HFF-Myc (cell line): ENCODE measurements at places on chromosomes 7 and 10.

GRCh38 chr10:114719311-114719710, 61.2 kb upstream of the ABLIM1 start:
- DNase-seq = no peak

GRCh38 chr10:127962205-127962604, 55.3 kb downstream of the PTPRE start:
- DNase-seq = no peak

- no peak for DNase-seq
Observed at GRCh38 chr10:125991392-125991791, 95.0 kb downstream of the FANK1 start.

- no peak for DNase-seq
Observed at GRCh38 chr10:86793696-86794095, 37.3 kb downstream of the BMPR1A start.

DNA sequence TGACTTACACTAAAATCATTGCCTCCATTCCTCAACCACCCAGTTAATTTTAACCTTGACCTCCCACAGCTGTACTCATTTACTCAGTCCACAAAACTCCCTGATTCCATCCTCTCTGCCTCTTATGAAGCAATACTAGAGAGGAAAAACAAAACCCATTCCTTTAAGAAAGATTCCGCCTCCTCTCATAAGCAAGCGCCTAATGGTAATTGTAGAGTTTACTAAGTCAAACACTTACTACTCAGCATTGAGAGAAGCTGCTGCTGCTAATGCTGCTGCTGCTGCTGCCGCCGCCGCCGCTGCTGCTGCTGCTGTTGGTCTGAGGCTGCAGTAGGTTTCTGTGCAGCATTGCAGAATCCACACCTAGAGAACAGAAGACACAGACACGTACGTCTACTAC, 2.1 kb upstream of the ADD3 start:
- no peak for DNase-seq

- no peak for DNase-seq
Observed at GRCh38 chr10:52652431-52653262, 119.9 kb downstream of the MBL2 start.

GRCh38 chr10:97648562-97649404, 8.3 kb downstream of the PI4K2A start:
- peak; percentile 83 for DNase-seq

GRCh38 chr10:89515031-89515841, 20.2 kb downstream of the SLC16A12 start:
- DNase-seq = peak; percentile 55

DNA sequence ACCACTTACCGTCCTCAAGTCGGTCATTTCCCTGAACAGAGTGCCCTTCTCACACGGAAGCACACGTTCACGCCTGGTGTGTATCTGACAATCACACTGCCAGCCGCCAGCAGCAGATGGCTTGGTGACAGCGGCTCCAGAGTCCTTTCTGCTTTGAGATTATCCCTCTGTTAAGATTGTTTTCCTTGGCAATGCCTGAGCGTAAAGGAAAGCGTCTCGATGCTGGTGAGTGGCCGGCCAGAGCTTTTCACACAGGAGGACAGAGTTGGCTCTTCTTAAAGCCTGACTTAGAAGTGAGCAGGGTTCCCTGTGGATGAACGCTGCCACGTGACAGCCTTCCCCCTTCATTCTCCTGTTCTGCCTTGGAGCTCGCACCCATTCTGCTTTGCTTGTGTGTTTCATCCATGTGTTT, 22.1 kb upstream of the PRKAR1B start:
- DNase-seq = no peak

DNA sequence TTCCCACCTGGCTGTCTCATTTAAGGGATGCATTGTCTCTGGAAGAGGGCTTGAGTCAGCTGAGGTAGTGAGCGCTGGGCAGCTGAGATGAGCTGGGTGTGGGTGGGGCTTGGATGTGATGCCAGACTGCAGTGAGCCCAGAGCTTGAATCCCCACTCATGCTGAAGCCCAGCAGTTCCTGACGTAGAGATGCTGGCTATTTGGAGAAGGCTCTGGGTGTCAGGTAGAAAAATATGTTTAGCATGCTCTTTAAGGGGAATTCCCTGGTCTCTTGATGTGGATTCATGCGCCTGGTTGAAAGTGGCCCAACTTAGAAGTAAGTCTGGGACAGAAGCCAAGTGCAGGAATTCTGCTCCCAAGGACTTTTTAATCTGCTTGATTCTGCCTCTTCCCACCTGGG, 241.5 kb upstream of the IGFBP3 start:
- DNase-seq = no peak

DNA sequence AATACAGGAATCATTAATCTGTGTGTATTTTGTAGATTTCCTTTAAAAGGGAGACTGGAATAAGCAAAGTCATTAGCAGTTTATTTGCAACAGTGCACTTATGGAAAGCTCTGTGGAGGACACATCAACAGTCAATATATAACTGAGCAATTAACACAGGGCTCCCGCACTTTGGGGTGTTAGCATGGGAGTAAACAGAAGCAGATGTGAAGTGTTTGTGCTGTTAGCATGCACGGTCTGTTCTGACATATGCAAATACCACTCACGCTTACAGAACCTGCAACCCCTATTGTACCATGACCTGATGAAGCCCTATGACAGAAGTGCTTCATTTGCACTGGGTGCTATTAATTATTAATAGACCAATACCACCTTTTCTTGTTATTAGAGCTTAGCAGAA, 118.9 kb downstream of the PPP1R3A start:
- DNase-seq = no peak

DNA sequence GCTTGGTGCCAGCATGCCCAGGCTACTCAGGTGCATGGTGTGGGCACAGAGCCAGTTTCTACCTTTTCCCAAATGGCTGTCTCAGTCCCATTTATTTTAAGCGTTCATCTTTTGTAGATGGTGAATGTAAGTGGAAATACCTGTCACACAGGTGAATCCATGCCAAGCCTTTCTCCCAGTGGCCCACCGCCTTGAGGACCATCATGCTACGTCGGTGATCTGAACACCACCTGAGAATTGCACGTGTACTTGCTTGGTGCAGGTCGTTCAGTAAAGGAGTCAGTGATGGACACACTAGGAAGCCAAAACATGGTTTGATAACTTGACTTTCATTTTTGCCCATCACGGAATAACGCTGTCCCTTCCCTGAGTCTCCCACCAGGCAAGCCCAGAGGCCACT, 666.7 kb upstream of the FOXK1 start:
- no peak for DNase-seq

- DNase-seq = no peak
Observed at GRCh38 chr10:18185621-18186020, 45.4 kb downstream of the CACNB2 start.

DNA sequence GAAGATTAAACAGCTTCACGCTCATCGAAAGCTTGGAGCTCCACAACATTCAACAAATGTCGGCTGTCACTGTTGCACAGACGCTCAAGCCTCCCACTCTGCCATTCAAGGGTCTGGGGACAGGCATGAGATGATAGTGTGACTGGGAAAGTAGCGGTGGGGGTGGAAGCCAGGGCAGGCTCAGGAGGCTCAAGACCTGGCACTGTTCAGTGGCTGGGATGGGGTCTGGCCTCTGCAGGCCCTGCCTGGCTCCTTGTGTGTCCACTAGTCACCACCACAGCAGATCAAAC, 13.5 kb upstream of the GTPBP4 start:
- DNase-seq = no peak

DNA sequence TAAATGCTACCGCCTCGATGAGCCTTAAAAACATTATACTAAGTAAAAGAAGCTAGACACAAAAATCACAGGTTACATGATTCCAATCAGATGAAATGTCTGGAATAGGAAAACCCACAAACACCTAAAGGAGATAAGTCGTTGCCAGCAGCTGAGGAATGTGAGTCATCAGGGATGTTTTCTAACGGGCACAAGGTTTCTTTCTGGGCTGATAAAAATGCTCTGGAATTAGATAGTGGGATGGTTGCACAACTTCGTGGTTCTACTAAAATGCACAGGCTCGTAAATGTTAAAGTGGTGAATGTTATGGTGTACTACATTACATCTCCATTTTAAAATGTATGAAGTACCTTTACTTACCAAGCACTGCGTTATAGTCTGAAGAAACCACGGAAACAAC, 9.7 kb downstream of the ABLIM1 start:
- peak; percentile 47 for DNase-seq

GRCh38 chr7:149423449-149424110, 37.3 kb downstream of the ZNF777 start:
- DNase-seq = no peak

GRCh38 chr7:32569388-32570289, 74.3 kb downstream of the AVL9 start:
- no peak for DNase-seq

DNA sequence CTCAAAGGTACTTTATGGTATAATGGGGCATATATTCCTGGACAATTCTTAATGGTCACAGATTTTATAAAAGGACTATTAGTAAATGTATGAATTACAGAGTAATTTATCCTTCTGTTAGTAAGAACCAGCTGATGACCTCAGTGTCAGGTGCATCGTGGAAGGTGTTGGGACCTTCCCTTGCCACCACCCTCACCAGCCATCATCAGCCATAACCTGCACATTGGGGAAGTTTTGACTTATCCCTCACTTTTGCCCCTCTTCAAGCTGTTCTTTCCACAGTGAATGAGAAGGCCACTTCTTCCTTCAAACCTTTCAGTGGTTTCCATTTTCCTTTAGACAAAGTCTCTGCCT, 52.2 kb downstream of the FIGNL1 start:
- DNase-seq = no peak

GRCh38 chr7:102152672-102153598, 133.7 kb upstream of the SH2B2 start:
- DNase-seq = no peak

DNA sequence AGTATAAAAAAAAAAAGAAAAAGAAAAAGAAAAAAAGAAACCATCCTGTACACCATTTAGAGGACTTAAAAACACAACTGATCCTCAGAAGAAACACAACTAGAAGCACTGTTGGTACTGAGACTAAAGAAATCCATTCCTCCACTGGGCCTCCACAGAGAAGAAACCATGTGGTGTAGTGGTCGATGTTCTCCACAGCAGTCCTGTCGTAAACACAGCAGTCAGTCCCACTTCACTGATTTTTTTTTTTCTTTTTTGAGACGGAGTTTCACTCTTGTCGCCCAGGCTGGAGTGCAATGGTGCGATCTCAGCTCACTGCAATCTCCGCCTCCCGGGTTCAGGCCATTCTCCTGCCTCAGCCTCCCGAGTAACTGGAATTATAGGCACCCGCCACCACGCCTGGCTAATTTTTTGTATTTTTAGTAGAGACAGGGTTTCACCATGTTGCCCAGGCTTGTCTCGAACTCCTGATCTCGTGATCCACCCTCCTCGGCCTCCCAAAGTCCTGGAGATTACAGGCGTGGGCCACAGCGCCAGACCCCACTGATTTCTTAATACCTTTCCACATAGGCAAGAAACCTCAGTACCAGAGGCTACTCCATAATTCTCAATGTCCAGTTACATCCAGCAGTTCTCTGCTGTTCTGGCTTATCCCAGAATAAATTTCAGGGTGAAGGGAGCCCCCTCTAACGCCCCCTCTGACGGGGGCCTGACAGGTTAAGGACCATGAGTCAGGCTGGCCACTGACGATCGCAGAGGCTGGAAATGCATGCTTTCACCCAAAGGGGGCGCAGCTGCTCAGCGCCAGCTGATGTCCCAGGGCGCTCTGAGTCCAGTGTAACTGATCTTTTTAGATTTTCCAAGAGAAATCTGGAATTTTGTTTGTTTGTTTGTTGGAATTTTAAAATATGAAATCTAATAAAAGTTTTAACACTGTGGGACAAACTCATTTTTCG, 24.8 kb upstream of the FFAR4 start:
- no peak for DNase-seq

DNA sequence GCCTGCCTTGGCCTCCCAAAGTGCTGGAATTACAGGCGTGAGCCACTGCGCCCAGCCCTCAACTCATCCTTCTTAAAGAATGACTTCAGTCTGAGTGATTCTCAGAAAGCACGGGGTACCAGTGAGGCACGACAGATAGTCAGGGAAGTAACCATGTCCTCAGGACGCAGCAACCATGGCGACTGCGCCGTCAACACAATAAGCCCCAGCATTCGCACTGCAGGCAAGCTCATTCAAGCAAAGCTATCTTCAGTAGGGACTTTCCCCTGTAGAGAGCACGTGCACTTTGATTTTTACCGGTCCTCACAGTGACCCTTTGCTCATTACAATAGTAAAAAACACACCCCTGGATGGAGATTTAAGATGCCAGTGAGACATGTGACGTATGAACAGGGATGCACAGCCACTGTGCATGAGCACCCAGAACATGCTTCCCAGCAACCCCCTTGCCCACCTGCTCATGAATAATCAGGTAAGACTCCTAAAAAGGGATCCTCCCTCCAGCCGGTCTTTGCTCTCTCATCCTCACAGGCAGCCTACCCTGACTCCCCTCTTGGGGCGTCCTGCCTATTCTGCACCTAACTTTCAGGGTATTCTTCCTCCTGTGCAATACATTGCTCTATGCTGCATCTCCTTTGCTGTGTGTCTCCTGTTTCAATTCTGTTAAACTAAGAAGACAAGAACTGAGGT, 9.1 kb downstream of the WDR86 start:
- no peak for DNase-seq

DNA sequence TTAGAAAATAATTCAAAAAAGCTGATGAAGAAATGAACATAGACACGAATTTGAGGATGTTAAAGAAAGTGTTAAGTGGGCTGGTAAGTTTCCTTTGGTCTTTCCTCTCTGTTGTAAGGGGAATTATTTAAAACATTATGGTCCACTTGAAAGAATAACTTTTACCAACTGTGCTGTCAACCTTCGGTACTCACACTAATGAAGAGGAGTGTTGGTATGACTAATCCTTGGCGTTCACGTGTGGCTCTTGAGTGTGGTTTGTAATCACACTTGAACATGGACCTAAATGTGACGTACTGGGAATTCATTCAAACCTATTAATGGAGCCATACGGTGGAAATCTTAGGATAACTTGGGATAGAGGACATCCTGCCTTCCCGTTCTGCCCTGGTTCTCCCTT, 41.3 kb downstream of the TBXAS1 start:
- DNase-seq = no peak

GRCh38 chr7:117143580-117143979, 179.3 kb downstream of the WNT2 start:
- DNase-seq = no peak
